ENCODE measurements at places on chromosomes 13 and 19.

GRCh38 chr13:44930280-44930679 lies 59.0 kb downstream of the NUFIP1 start:
- DNase-seq = no peak

GRCh38 chr19:33432446-33433170 lies 59.1 kb downstream of the CEBPG start:
- no peak for DNase-seq

GRCh38 chr13:79614250-79614918 lies 133.4 kb downstream of the NDFIP2 start:
- no peak for DNase-seq

DNA sequence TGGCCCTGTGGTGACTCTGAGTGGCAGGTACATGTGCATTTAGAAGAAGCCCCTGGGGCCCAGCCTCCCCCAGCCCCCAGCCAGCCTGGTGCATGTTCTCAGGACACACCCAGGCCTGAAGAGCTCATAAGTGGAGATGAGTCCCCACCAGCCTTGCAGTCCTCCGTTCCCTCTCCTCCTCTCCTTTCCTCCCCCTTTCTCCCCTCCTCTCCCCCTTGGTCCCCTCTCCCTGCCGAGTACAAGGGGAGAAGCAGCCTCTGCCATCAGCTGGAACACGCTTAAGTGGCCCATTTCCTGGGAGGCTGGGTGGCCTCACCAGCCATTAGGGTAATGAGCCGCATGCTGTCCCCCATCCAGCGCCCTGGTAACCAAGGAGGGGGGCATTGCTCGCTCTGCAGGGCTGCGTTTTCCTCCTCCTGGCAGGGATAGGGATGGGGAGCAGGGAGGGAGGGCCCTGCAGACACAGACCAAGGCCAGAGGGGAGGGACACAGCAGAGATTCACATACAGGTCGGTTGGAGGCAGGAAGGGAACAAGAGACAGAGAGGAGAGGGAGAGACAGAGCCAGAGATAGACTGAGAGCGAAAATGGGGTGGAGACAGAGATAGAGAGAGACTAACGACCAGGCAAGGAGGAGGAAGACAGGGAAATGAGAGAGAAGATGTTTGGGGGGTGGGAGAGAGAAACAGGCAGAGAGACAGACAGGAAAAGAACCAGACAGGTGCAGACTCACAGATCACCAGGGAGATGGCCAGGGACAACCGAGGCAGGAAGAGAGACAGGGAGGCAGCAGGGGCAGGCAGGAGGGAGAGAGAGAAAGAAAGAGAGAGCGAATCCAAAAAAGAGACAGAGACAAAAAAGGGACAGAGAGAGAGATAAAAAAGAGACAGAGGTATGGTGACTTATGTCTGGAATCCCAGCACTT lies 19.3 kb upstream of the DPP9 start:
- no peak for DNase-seq

- no peak for DNase-seq
Observed at GRCh38 chr19:30785458-30786137, 413.4 kb downstream of the ZNF536 start.

GRCh38 chr19:42426643-42427042 lies 545 bp downstream of the LIPE start:
- no peak for DNase-seq

DNA sequence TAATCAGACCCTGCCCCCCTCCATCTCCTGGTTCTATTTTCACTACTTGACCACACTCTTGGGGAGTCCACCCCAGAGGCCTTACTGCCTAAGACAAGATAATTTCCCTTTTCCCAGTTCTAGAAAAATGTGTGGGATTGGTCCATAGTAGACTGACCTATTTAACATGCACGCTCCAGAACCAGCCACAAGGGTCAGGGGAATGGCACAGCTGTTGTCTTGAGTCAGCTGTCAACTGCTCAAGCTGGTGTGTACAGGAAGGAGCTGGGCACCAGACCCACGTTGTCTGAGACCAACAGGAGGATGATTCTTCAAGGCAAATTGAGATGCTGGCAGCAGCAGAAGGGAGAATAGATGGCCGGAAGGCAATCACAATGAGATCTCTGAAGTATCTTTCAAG lies 280.5 kb downstream of the UQCRFS1 start:
- DNase-seq = no peak

- peak; percentile 37 for DNase-seq
Observed at GRCh38 chr13:45728759-45729158, 26.6 kb downstream of the CBY2 start.

DNA sequence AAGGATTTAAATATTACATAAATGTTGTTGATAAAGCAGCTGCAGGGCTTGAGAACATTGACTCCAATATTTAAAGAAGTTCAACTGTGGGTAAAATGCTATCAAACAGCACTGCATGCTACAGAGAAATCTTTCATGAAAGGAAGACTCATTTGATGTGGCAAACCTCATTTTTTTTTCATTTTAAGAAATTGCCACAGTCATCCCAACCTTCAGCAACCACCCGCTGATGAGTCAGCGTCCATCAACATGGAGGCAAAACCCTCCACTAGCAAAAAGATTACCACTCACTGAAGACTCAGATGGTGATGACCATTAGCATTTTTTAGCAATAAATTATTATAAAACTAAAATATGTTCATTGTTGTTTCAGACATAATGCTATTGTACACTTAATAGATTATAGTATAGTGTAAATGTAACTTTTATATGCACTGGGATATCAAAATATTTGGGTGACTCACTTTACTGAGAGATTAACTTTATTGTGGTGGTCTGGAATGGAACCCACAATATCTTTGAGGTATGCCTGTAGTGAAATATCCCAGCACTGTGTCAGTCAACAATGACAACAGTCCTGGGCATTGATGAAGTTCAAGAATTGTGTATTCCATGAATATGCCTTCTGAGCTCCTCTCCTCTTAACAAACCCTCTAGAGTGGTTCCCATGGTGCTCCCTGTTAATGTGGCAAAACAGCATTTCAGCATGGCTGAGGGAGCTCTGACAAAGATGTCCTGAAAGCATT lies 52.4 kb upstream of the SOX21 start:
- no peak for DNase-seq

- no peak for DNase-seq
Observed at GRCh38 chr19:41626877-41627276, at the start of gene CEACAM4. Gene CEACAM4 (minus strand): TSS chr19:41627074. CDS start chr19:41626963, 111 bp downstream.

DNA sequence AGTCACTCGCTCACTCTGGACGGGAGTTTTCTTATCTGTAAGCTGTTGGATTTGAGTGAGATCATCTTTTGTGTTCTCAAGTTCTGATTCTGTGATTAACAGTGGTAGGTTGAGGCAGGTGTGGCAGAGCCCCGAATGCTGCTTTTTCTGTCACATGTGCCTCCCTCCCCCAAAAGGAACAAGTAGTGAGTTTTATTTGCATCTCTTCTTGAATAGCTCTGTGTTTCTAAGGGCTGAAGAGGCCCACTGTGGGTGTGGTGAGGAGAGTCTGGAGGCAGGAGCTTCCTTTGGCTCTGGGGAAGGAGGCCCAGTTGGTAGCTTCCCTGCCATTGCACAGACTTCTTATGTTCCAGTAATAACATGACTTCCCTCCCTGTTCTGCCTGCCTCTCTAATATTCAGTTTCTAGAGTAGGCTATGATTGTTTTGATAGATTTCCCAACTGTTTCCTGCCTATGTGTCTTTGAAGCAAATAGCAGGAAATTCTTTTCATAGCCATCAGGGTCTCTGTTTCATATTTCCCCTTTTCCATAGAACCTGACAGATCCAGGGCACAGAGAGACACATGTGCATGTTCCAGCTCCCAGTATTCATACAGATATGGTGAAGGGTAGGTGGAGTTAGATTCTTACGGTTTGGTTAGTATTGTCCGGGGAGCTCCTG lies 23.9 kb upstream of the CXCL17 start:
- DNase-seq = peak; percentile 10

GRCh38 chr13:23380534-23380933 lies 53.0 kb downstream of the SACS start:
- no peak for DNase-seq

DNA sequence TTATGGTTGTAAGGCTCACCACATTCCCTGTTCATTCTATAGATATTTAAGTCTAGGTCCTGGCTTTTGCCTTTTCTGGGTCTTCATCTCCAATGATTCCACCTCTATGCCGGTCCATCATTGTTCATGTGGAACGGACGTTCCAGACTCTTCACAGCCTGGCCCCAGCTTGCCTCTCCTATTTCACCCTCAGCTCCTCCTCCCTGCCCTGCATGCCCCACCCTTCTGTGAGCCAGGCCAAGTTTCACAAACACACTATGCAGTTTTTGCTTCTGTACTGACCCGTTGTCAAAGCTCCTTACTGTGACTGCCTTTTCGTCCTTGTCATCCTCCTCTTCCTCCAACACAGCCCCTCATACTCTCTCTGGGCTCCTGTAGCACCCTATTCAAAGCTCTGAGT lies 31.3 kb downstream of the TEX26 start:
- DNase-seq = no peak

DNA sequence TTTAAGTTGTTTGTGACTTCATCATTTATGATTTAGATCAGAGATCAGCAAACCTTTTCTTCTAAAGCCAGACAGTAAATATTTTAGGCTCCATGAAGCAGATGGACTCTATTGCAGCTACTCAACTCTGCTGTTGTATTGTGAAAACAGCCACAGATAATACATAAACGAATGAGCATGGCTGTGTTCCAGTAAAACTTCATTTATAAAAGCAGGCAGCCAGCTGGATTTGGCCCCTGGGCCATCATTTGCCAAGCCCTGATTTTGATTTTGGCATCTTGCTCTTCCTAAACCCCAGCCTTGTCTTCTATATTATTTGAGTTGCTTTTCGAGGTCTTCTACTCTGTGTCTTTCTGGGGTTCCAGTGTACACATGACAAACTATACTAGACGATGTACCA lies 41.3 kb downstream of the RNASEH2B start:
- DNase-seq = no peak

DNA sequence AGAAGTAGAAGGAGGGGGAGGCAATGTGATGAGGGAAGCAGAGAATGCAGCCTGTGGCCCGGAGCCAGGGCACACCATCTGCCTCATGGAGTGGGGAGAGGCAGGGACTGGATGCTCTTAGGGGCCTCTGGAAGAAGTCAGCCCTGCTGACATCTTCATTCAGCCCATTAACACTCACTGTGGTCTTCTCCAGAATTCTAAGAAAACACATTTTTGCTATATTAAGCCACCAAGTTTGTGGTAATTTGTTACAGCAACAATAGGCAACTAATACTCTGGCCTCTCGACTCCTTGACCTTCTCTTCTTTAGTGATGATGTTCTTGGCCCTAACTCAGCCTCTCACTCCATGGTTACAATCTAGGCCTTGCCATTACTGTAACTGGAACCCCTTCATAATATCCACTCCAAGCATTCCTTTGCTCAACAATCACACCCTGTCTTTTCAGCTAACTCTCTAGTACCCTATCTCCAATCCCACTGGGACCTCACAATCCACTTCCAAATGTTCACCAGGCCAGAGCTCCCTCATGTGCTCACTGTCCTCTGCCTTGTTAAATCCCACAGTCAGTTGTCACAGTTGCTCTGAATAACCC lies 98.5 kb downstream of the MIPEP start:
- no peak for DNase-seq

DNA sequence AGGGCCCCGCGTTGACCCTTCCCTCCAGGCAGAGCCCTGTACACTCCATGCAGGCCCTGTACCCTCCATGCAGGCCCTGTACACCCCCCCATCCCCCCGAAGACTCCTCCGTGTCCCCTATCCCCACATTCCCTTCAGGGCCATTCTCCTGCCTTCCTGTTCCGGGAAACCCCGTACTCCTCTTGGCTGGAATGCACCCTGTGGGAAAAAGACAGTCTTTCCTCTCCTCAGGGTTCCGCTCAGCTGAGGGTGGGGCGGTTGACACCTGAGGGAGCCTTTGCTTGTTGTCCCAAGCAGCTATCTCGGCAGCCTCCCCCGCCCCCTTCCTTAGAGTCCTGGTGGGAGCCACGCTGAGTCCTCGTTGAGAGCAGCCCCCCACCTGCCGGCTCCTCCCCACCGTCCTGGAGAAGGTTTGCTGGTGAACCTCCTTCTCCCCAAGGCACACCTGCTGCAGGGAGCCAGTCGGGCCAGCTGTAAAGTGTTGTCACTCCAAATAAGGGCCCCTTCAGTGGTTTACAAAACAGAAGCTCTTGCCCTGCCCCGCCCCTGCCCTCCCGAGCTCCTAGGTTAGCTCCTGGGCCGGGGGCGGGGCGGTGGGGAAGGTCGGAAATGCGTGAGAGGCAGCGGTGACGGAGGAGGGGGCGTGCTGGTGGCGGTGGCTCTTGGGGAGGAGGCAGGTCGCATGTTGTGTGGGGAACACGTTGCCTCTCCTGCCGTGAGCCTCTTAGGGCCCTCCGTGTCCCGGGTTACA lies 1.5 kb downstream of the GNA11 start:
- peak; percentile 62 for DNase-seq

DNA sequence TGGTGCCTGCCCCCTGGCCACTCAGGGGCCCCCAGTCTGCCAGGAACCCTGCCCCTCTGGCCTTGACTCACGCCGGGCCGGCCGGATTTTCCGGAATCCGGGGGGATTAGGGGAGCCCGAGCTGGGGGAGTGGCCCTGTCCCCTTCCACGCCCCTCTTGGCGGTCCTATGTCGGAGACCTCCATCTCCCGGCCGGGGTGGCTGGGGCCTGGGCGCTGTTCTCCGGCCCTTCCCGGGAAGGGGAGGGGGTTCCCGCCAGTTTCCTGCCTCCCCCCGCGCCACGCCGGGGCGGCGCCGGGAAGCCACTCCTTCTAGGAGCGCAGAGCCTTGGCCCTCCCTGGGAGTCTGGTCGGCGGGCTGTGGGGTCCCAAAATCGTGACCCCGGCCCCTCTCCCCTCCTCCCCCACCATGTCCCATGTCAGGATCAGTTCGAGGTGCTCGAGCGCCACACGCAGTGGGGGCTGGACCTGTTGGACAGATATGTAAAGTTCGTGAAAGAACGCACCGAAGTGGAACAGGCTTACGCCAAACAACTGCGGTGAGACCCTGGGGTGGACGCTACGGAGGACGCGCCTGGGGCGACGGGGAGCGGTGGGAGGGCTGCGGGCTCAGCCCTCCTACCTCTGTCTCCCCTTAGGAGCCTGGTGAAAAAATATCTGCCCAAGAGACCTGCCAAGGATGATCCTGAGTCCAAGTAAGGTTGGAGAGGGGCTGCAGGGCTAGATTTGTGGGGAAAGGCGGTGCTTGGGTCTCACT lies 1.3 kb downstream of the TRIP10 start:
- peak; percentile 70 for DNase-seq

GRCh38 chr13:79385694-79386093 lies 20.4 kb downstream of the RBM26 start:
- peak; percentile 55 for DNase-seq

DNA sequence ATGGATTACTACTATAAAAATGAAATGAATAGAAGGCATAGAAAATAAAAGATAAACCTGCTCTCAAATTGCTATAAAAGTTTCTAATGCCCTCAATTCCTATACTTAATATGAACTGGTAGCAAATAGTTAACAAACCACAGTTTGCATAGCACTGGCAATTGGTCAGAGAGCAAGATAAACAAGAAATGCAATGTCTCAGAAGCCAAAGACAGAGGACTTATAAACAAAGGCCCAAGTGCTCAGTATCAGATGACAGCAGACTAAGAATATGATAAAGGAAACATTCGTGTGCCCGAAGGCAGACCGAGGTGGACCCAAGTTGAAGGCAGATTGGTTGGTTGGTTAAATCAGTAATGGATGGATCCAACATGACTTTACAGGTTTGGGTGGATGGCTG lies 50.6 kb downstream of the IPO5 start:
- DNase-seq = no peak

GRCh38 chr19:10335352-10335985 lies 2.1 kb upstream of the RAVER1 start:
- no peak for DNase-seq

- peak; percentile 22 for DNase-seq
Observed at GRCh38 chr19:19269952-19270694, 3.0 kb downstream of the TM6SF2 start.
